ENCODE measurements at places on chromosomes 4 and X.

- DNase-seq, result no peak
These were observed 136.1 kb downstream of the MID1IP1 start for GRCh38 chrX:38937400-38937799.

DNA sequence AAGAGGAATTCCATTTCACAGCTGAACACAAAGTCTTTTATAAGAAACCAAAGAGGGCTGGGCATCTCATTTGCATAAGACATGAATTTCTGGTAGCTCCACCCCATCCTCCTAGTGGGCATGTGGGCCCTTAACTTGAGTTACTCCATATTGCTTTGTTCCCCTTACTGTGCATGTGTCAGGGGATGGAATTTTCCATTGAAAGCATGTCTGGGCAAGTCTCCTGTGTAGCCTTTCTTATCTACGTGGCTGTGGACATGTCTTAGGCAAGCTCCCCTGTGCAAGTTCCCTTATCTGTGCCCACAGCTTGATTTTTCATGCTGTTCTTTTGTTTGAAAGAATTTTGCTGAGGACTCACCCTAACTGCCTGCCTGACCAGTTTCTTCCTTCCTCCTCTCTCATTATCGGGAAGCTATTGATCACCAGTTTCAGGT lies 123.5 kb upstream of the JADE1 start:
- DNase-seq, result no peak

DNA sequence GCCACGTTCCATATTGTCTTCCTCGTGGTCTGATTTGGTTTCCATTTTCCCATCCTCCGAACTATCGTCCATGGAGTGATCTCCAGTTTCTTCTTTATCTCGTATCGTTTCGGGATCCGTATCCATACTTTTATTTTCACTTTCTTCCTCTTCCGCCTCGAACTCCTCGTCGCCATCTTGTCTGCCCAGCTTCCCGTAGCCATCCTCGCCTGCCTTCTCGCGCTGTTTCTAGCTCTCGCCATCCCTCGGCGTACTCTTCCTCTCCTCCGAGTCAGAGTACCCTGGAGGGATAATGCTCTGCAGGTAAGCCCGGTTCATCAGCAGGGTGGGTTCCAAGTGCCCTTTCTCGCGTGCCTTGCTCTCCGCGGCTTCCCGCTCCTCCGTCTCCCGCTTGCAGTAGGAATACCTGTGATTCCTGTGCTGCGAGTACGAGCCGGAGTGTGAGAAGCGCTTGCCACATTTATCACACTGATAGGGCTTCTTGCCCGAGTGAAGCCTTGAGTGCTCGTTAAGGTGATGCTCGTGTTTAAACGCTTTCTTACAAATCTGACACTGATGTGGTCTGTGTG lies 134.5 kb upstream of the TAPT1 start:
- no peak for DNase-seq

- DNase-seq, result no peak
These were observed 4.9 kb downstream of the CXCL6 start for GRCh38 chr4:73841243-73841925.

GRCh38 chr4:75172551-75172950 lies 239.6 kb downstream of the PARM1 start:
- no peak for DNase-seq

- DNase-seq, result no peak
These were observed 51.4 kb downstream of the SORCS2 start for GRCh38 chr4:7243609-7244330.

- DNase-seq, result no peak
These were observed 48.9 kb downstream of the JADE3 start for GRCh38 chrX:46961097-46961496.

GRCh38 chrX:41265615-41266014 lies 68.3 kb upstream of the DDX3X start:
- peak; percentile 51 for DNase-seq

- DNase-seq, result no peak
These were observed 1088.5 kb upstream of the INTU start for GRCh38 chr4:126544276-126544675.

DNA sequence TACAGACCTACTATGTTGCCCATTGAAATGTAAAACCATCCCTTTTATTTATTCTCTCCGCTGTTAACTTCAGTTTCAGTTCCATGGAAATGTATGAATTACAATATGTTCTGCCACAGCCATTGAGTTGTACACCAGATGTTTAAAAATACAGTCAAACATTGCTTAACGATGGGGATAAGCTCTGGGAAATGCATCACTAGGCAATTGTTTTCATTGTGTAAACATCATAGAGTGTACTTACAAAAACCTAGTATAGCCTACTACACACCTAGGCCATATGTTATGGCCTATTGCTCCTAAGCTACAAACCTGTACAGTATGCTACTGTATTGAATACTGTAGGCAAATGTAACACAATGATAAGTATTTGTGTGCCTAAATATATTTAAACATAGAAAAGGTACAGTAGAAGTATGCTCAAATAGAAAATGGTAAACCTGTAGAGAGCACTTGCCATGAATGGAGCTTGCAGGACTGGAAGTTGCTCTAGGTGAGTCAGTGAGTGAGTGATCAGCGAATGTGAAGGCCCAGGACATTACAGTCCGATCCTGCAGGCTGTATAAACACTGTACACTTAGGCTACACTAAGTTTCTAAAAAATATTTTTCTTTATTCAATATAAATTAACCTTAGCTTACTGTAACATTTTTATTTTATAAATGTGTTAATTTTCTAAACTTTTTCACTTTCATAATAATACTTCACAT lies 2.7 kb upstream of the PF4V1 start:
- no peak for DNase-seq

GRCh38 chrX:41684138-41684537 lies 4.6 kb upstream of the GPR34 start:
- DNase-seq, result no peak

DNA sequence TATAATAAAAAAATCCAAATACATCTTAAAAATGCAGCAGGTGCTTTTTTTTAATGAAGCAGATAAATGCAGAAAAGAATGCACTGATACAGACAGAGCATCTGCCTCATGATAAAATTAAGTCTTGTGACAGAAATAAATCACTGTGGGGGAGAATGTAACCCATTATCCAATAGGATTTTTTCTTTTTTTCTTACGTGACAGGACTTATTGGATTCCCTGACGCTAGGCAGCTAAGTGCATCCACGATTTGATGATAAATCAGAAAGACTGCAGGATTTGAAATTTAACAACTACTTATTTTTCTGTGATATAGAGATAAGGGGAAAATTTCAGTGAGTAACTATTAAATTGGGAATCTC lies 110.6 kb upstream of the PPARGC1A start:
- no peak for DNase-seq

GRCh38 chr4:68183417-68183816 lies 53.7 kb upstream of the TMPRSS11F start:
- DNase-seq, result no peak

DNA sequence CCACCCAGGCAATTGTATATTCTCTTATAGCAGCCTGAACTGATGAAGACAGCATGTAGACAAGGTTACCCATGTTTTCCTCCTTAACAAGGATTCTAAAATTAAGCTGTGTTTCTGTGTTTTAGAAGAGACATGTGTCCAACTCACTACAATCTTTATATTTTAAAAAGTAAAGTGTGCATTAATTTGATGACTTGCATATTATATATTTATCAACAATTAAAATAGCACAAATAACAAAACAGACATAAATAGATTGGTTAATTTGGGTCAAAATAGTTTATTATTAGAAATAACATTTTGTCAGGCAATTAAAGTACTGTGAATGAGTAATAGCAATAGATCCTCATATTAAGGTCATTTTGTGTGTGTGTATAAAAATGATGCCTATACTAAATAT lies 357.1 kb downstream of the PDGFC start:
- no peak for DNase-seq

DNA sequence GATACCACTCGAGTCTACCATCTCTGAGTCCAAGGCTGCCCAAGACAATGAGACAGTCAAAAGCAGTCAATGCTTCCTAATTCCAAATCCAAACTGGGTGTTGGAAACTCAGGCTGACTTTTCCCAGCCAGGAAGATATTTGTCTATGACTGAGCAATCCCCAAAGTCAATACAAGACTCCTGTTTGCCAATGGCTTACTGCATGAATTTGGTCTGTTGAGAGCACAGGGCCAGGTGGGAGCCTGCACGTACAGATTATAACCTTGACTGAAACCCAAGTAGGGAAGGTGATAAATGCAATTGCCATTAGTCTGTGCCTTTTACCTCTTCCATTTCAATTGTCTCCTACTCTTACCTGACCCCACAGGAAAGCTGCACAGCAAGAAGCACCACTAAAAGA lies 72.6 kb upstream of the PPARGC1A start:
- no peak for DNase-seq

- no peak for DNase-seq
These were observed 106.8 kb upstream of the NKX1-1 start for GRCh38 chr4:1512738-1513660.

DNA sequence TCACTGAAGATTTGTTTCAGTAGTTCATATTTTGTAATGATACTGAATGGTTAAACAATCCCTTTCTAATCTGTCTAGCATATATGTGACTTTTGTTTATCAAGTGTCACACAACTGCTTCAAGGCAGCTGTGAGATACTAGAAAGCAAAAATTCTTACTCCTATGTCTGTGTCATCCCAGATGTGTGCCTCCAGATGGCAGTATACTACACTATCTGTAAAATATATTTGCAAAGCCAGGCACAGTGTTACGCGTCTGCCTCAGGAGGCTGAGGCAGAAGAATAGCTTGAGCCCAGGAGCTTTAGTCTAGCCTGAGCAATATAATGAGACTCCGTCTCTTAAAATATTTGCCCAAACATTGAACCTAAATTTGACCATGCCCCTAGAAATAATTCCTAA lies 4.0 kb downstream of the NUDT10 start:
- DNase-seq, result no peak

GRCh38 chr4:1563241-1563640 lies 120.9 kb downstream of the FAM53A start:
- DNase-seq, result no peak

DNA sequence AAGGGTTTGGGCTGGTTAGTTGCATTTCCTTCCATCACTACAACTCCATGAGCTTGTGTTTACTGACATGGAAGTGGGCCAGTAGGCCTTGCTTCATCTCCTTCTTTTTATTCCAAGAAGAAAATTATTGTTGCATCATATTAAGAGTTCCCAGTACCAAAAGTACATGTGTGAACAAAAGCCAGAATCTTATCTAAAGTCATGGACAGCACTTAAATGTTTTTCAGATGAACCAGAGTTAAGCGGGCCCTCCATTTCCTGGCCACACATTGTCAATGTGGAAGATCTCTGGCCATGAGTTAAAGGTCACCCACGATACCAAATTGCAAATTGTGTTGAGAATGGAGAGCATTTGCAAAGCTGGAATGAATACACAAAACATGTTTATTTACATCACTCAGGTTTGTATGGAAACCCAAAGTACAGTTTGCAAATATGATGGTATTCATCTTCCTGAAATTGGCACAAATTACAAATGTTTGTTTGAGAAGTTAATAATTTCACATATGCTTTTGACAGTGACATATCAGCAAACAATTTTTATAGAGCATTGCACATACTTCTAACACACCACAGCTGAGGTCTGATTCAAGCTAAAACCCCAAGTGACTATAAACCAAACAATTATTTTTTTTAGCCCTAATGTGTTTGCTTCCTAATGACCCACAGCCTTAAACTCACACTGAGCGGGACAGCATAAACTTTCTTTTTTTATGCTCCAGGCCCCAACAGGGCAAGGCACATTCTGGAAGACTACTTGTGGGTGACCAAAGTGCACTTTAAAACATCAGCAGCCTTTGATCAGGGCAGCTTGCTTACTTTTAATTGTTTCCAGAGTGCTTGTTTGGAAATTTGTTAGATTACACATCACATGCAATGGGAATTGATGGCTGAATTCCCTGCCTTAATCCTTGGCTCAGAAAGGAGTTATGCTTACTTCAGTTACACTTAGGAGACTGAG lies 502.9 kb upstream of the SLIT2 start:
- DNase-seq, result peak; percentile 55

- DNase-seq, result no peak
These were observed 98.4 kb upstream of the TENM3 start for GRCh38 chr4:182144626-182145333.

DNA sequence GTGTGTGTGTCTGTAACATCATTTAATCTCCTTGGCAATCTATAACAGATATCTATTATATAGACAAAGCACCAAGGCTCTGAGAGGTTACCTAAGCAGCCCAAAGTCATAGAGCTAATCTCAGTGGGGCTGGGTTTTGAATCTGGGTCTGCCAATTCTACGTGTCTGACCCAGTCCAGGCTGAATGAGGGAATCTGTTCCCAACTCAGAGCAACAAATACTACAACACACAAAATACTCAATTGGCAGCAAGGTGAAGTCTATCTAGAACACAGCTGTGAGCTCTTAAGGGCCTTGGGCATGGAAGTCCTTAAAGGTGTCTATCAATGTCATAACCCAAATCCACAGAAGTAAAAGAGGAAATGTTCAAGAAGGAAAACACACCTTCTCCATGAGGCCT lies 47.5 kb upstream of the NAP1L5 start:
- no peak for DNase-seq

DNA sequence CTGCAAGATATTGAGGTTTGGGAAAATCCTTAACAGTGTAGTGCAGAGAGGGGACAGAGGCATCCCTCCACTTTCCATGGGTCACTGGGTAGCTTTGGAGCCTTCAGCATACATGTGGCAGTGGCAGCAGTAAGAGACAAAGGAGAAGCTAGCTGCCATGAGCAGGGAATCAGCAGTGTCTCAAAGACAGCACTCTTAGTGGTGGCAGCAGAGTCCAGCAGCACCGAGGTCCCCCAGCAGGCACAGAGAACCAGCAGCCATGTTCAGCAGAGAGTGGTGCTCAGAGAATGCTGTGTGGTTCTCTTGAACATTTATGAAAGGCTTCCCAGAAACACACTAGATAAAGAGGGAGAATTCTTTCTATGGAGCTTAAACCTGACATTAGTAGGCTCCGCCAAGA lies 308.5 kb downstream of the CENPC start:
- DNase-seq, result no peak

DNA sequence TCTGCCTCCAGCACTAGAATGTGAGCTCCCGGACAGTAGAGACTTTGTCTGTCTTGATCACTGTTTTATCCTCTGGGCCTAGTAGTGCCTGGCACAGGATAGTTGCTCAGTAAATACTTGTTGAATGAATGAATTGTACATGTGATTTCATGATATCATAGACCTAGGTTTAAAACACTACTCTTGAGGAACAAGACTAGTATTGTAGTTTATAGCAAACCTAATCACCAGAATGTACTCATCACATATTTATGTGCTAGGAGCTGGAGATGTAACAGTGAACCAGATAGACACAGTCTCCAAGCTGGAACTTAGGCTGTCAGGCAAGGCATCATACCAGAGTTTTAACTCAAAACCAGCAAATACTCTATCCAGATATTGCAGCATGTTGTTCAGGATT lies 23.5 kb downstream of the GAB3 start:
- DNase-seq, result no peak

All from astrocyte of the cerebellum (primary cell).